Right atrium auricular region (tissue), 2 donors: ENCODE measurements at places on chromosomes 11 and 22. TPM values are rescaled to one million over a fixed set of nuclear protein-coding genes. Genes with fewer than 3 reads are reported as not detected.

CELF1 gene
- total RNA-seq, result 65.9 TPM

- DNase-seq, result no peak
Observed at GRCh38 chr11:16911658-16912057, 102.6 kb downstream of the PLEKHA7 start.

DNA sequence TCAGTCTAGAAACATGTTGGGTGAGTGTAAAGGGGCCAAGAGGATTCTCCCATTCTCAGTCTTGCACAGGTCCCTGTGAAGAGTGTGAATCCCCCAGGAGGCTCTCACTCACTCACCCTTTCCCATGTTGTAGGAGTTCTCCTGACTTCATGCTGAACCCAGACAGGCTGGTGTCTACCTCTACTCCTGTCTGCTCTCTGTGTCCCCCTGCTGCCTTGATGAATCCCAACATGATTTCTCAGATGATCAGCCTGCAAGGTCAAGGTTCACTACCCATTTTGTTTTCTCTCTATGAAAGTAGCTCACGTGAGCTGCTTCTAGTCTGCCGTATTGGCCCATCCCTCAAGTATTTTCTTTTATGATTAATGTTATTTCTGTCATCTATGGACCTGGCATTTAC, 500.6 kb downstream of the ETS1 start:
- DNase-seq, result no peak

TMEM25 gene
- total RNA-seq, result 16.5 TPM

GRCh38 chr11:68160100-68160695, 39.0 kb upstream of the CHKA start:
- no peak for DNase-seq

LMO1 gene
- total RNA-seq, result not detected

DNA sequence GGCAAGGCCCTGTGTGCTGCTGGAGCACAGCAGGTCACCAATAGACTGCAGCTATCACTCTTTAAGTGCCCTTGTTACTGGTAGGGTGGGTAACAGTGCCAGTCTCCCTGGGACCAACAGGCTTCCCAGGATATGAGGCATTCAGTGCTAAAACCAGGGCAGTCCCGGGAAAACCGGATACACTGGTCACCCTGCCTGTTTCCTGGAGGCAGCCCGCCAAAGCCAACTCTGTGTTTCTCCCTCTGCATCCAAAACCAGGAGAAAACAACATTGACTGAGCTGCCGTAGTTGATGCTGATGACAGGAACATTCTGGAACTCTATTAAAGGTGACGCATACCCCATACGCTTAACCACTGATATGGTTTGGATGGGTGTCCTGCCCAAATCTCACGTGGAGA, 149.1 kb downstream of the SHANK2 start:
- DNase-seq, result no peak

DNA sequence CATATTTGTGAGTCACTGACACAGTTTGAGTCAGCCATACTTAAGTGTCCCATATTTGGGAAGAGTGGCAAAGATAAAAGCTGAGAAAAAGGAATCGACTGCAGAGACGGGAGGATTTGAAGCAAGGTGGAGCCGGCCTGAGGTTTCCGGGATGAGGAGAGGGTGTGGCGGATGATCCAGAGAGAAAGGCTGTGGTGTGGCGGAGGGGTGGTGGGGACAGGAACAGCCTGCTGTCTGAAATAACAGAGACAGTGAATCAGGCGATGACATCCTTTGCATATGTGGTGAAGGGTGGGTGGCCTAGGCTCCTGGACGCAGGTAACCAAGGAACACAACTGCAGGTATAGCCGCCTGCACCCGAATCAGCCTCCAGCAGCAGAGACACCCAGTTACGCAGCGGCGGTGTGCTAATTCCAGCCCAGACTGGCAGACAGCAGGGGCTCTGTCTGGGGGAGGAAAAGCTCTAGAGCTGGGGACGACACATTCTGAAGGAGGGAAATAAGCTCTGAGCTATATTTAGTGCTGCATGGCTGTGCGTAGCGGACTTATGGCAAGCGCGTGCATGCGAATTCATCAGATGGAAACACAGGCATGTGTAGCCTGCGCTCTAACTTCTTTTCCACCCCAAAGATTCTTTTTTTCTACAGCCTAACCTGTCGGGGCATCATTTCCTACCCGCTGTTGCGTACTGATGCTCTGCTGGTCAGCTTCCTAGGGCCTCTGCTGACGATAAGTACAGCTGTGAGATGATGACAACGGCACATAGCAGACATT, 62.7 kb upstream of the BARX2 start:
- no peak for DNase-seq

LYVE1 gene
- 15.9 TPM for total RNA-seq

SAMM50 gene
- 40.4 TPM for total RNA-seq

GRCh38 chr11:59429924-59430516, 3.8 kb upstream of the OR5A2 start:
- no peak for DNase-seq

DNA sequence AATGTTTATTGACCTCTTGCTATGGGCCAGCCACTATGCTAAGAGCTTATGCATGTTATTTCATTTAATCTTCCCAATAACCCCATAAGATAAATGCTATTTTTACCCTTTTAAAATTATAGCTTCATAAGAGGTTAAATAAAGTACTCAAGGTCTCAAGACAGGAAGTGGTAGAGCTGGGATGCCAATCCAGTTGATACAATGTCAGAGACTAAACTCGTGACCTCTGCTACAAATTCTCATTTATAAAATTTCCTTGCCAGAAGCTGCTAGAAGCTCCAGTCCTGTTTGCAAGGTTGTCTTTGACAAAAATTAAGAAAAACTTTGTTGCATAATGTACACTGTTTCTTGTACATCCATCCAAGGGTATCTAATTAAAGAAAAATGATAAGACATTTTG, 265.9 kb upstream of the MPPED2 start:
- DNase-seq, result no peak

DNA sequence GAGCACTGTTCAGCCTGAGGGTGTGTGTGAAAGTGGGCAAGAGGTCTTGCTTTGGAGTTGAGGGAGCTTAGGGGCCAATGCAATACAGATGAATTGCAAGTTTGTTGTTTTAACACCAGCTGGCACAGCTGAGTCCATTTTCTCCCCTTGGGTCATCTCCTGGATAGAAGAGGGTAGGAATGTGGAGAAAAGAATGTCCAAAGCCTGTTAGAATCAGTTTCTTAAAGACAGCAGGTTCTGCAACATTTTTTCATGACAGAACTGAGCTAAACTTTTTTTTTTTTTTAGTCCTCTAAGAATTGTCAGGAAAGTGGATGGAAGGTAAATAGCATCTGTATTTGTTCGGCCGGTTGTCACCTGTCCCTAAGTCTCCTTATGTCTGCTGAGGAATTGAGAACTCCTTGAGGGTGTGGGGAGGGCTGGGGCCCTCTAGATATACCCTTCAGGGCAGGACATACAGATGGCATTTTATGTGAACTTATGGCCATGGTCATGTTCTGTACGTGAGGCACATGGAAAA, 211.1 kb upstream of the CADM1 start:
- DNase-seq, result no peak

- DNase-seq, result no peak
Observed at GRCh38 chr11:34075178-34075820, 23.8 kb downstream of the CAPRIN1 start.

DUSP8 gene
- total RNA-seq, result 24.5 TPM

OR52I1 gene
- not detected for total RNA-seq

- DNase-seq, result no peak
Observed at GRCh38 chr11:12478743-12479142, 101.4 kb downstream of the PARVA start.

- DNase-seq, result no peak
Observed at GRCh38 chr11:61147791-61148620, 13.2 kb downstream of the VPS37C start.

- no peak for DNase-seq
Observed at GRCh38 chr11:97745515-97746050, 1275.2 kb upstream of the CNTN5 start.

- no peak for DNase-seq
Observed at GRCh38 chr11:117911694-117912093, 17.5 kb downstream of the TMPRSS13 start.

- DNase-seq, result no peak
Observed at GRCh38 chr11:102495161-102496042, 35.1 kb downstream of the MMP7 start.

DNA sequence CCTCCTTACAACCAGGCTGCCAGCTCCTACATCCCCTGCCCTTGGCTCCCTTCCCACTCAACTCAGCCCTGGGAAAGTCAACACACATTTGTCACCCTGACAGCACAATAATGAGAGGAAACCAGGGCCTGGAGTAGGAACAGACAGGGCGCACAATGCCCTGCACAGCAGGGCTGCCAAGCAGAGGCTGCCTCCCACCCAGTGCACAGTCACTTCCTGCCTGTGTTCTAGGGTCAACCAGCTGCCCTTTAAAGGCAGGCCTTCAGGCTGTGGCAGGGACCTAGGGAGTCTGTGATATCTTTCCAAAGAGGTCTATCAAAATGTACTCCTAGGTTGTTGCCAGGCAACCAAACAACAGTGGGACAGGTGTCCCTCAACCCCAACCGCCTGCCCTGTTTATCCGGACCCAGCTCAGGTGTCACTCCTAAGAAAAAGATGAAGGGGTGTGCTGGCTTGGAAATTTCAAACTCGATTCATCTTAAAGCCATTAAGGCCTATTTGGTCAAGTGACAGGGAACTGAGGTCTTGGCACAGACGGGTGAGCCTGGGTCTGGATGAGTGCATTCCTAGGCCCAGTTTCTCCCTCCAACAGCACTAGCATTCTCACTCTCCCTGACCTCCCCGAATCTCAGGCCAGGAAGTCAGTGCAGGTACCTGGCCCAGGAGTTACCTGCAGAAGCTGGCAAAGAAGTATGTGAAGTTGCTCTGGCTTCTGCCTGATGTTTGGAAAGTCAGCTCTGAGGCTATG, 110.3 kb upstream of the PITPNB start:
- peak; percentile 63 for DNase-seq

DNA sequence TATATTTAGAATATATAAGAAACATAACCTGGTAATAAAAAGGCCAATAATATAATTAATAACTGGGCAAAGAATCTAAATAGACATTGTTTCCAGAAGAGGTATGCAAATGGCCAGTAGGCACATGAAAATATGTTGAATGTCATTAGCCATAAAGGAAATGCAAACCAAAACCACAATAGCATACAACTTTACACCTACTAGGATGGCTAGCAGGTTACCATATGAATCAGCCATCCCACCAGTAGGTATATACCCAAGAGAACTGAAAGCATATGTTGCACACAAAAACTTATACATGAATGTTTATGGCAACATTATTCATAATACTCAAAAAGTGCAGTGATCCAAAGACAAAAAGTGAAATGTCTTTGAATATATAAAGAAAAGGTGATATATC, 2.7 kb upstream of the OR2D2 start:
- no peak for DNase-seq

DNA sequence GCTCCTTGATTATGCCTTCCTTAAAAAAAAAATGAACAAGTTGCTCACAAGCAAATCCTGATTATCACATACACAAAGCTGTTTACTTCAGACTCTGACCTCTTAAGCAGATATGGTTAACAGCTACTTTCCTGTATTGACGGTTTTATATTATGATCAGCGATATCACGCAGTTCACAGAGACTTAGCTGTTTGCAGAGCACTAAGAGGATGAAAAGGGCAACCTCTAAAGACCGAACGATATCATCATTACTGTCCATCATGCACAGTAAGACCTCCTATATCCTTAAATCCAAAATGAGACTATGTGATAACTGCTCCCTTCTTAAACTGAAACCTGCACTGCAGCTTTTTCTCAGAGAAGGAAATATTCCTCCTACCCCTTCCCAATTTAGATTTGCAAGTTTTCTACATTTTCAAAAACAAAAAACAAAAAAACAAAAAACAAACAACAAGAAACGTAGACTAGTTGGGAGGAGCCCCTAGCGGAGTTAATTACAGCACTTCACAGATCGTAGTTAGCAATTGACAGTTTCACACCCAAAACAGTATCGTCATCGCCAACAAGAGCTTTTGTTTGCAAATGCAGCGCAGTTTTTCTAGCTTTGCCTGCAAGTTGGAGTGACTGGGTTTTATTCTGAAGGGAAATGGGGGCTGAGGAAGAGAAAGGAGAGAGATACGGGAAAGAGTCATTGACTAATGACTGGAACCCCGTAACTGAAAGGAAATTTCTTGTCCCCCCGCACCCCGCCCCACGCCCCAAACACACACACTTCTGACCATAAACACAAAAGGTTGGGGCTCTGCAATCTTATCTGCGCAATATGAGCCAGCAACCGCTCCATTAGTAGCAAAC, 1.2 kb downstream of the DDX6 start:
- no peak for DNase-seq

ELFN2 gene
- total RNA-seq, result not detected

HSPB2 gene
- total RNA-seq, result 5.5 TPM

DNA sequence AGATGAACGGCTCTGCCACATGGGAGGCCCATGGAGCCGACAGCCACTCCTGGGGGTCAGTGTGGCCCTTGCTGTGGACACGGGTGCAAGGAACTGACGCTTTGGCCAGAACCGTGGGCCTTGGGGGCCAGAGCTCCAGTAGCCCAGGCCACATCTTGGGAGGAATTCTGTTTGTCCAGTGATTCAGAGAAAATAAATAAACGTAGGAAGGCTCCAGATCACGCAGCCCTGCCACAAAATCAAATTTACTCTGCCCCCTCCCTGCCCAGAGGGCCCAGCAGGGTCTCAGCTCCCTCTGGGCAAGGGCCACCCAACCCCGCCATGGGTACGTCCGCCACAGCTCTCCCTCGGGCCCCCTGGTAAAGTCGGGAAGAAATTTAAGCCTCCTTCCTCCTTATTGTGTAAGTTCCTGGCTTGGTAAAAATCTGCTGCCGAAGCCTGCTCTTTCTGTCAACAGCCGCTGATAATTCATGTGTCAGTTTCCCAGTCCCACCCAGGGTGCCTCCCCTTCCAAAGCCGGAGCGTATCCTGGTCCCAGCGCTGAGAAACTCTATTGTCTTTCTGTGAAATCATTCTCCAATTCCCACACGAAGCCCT, 6.9 kb upstream of the MUC5AC start:
- DNase-seq, result peak; percentile 75

TEX54 gene
- not detected for total RNA-seq

DNA sequence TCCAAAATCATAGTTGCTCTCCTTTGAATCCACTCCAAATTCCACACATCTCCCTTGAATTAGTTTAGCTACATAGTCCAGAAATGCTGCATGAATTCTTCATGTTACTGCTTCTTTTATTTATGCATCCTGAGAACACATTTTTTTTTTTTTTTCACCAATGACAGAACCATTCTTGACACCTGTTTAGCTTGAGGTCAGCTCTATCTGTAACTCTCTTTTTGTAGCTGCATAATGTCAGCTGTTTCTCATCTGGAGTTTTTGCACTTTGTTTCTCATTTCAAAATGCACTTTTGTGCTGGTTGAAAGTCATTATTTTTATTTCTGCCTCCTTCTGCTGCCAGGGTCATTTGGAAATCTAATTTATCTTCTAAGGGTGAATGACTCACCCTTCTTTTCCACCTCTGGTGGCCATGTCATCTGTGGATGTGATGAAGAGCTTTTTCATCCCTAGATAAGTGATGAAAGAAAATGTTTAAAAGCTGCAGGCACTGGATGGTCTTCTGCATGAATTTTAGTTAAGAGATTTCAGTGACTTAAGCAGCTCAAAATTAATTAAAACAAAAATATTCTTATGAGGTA, 93.7 kb downstream of the JRKL start:
- DNase-seq, result no peak

GRCh38 chr11:130706572-130706971, 209.7 kb downstream of the SNX19 start:
- DNase-seq, result no peak
